Stimulated activated effector memory CD8-positive, alpha-beta T cell treated with anti-CD3 and anti-CD28 coated beads, Interleukin-12 subunit alpha, Interleukin-12 subunit beta, amount 100 ng/mL, for 72 hours (primary cell): ENCODE measurements at places on chromosomes 13 and 19.

DNA sequence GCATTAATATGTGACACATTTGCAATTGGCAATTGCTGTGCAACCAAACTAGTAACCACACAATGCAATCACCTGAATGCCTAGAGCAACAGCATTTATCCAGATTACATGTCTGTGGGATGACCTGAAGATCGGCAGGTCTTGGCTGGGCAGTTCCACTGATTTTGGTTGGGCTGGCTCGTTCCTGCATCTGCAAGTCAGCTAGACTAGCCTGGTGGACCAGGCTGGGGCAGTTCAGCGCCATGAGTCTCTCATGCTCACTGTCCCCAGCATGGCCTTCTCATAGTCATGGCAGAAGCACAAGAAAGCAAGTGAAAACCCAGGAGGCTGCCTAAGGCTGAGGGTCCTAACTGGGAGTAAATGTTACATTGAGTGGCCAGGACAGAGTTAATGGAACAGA is 229.1 kb upstream of the TSHZ3 start:
- DNase-seq: no peak

DNA sequence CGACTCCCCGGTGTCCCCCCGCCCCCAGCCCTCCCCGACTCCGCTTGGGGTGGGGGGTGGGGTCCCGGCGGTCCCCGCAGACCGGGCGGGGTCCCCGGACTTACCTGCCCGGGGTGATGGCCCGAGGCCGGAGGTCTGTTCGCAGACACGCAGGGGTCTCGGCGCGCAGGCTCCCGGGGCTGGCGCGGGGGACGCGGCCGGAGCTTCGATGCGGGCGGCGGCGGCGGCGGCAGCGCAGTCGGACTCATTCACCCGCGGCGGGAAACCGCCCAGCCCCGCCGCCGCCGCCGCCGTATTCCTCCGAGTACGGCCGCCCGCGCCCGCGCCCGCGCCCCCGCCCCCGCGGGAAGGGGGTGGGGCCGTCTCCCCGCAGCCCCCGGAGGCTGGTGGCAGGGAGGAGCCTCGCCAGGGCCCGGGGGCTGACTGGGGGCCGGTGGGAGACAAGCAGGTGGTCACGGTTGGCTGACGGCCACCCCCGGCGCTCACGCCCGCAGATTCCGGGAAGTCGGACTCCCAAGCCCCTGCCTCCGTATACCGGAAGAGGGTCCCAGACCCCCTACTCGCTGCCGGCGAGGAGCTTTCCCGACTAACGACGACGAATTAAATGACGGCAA is at the start of gene C2CD4C:
TSS of gene C2CD4C (minus strand) at position 246 of the 614 bp plus-strand sequence. CDS start 786 bp downstream, outside the sequence.
- no peak for DNase-seq

GRCh38 chr13:40060296-40061007 is 405.0 kb downstream of the COG6 start:
- no peak for DNase-seq

DNA sequence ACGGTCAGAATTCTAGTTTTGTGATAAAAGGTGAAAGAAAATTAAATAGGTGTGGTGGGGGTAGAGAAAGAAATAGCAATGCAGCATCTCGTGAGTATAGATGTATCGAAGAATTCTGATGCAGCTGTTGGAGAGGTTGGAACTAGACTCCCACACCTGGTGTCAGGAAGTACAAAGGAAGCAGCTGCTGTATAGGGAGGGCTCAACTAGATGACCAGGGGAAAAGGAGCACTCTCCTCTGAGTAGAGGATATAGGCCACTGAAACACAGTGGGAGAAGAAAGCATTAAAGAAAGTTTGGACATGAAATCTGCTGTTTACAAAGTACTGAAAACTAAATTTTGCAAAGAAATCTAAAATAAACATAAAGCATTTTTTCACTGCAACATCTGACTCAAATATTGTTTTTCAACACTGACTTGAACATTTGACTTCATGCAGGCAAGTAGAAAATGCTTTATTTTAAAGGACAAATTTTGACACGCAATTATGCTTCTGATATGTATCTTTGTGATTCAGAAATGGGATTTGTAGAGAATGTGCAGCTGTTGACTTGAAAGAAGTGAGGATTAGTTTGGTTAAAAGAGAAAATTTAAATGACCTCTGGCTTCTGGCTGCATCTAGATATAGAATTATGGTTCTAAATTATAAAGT is 82.2 kb downstream of the MIPEP start:
- no peak for DNase-seq

GRCh38 chr13:63024458-63024857 is 1608.8 kb upstream of the PCDH20 start:
- no peak for DNase-seq

GRCh38 chr13:23792680-23793079 is 96.5 kb downstream of the MIPEP start:
- DNase-seq: no peak
